ENCODE measurements at places on chromosomes 4 and X.

DNA sequence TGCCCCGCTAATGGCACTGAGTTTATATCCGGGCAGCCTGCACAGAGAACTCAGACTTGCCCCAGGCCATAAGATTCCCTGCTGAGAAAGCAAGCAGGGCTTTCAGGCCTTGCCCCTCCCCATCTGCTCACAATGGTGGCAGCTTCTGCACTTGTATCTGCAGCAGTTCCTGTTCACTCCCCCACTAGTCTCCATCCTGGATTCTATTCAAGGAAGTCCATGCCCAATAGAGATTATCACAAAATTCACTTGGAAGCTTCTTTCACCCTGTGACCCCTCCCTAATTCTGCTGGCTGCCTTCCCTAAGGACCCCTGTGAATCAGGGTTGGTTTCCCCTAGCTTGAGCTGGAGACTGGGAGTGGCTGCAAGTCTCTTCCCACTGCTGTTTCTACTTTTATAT, 34.5 kb upstream of the UCP1 start:
- DNase-seq = no peak

DNA sequence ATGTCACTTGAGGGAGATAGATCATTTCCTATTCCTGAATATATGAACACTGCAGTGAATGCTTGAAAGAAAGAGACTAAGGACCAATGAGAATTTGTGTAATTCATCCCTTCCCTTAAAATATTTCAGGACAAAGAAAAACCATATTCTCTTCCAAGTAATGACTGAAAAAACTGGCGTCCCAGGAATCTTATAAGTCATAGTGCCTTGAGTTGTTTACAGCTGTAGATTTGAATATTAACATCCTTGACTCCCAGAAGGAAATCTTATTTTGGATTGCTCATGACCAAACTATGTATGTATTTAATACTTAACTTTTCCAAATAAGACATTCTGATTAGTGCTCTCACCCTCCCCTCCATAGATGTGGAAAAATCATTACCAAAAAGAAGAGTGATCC, 55.5 kb downstream of the CLDN22 start:
- no peak for DNase-seq

GRCh38 chr4:52288212-52288855, 237.2 kb downstream of the SPATA18 start:
- DNase-seq = no peak

DNA sequence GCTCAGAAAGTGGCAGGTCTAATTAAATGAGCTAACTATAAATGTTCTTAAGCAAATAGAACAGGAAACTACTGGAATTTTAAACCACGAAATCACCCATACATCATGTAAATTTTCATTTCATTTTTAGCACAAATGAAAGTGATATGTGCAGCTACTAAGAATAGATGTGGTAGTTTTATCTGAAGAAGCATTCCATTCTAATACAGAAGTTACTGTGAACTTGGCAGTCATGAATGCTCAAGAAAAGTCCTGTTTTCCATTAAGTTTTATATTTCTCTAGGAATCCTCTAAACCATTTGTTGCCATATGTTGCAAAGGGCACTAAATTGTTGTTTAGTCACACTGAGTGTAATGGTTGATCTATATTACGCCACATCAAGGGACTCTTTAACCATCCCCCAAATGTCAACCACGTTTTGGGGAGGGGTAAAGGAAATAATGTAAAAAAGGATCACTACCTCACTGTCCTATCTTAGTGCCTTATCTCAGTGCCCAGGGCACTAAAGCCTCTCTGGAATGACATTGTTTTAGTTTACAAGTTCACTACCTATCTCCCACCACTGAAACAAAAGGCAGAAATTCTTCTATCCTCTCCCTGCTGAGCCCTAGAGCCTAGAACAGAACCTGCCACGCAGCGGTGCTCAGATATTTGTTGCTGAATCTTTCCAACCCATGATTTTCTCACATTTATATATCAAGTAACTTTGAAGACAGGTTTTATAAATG, 118.0 kb downstream of the SHISA3 start:
- no peak for DNase-seq

- DNase-seq = no peak
Observed at GRCh38 chrX:74405973-74406489, 15.3 kb upstream of the SLC16A2 start.

Measured in kidney epithelial cell (primary cell).